ENCODE measurements at places on chromosomes 11 and 22. TPM values are rescaled to one million over a fixed set of nuclear protein-coding genes. Genes with fewer than 3 reads are reported as not detected.
A peak's percentile ranks its signal among the peaks of the same experiment; 100 is the strongest.

- H3K27me3 ChIP-seq = peaks cover 83% of the 10 kb centered on the region
- no peaks in the 10 kb centered on the region for H3K36me3 ChIP-seq
- no peak overlapping the region for H3K4me3 ChIP-seq
- no peak overlapping the region for H3K27ac ChIP-seq
- H3K4me1 ChIP-seq = peaks cover 2% of the 10 kb centered on the region
Observed at GRCh38 chr11:2140411-2141400, 1.5 kb upstream of the IGF2 start.

DNA sequence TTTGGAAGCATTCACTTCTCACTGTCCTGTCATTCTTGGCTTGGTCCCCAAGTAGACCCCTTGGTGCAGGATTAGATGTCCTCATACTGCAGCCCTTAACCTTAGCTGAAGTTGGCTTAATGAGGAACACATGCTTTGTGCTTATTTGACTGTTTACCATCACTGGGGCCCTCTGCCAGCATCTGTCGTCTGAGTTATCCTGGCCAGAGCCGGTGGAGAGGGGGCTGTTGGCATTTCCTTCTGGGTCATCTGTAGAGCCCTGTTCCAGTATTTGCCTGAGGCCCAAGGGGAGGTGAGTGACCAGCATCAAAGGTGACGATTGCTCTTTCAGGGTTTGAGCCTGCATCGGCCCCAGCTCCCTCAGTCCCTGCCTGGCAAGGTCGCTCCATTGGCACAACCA lies 126.4 kb upstream of the RASSF10 start:
- H3K27me3 ChIP-seq = no peaks in the 10 kb centered on the region
- H3K27ac ChIP-seq = peak overlapping the region; percentile 21
- H3K36me3 ChIP-seq = peaks cover 54% of the 10 kb centered on the region
- DNase-seq = no peak
- peaks cover 2% of the 10 kb centered on the region for H3K4me1 ChIP-seq

CNGA4 gene
- total RNA-seq = under 0.01 TPM

MS4A7 gene
- not detected for total RNA-seq

- H3K4me1 ChIP-seq = peaks cover 20% of the 10 kb centered on the region
- no peak overlapping the region for H3K27ac ChIP-seq
- H3K27me3 ChIP-seq = no peaks in the 10 kb centered on the region
- H3K36me3 ChIP-seq = no peaks in the 10 kb centered on the region
- no peak for DNase-seq
Observed at GRCh38 chr22:28900379-28900925, 17.1 kb downstream of the ZNRF3 start.

DNA sequence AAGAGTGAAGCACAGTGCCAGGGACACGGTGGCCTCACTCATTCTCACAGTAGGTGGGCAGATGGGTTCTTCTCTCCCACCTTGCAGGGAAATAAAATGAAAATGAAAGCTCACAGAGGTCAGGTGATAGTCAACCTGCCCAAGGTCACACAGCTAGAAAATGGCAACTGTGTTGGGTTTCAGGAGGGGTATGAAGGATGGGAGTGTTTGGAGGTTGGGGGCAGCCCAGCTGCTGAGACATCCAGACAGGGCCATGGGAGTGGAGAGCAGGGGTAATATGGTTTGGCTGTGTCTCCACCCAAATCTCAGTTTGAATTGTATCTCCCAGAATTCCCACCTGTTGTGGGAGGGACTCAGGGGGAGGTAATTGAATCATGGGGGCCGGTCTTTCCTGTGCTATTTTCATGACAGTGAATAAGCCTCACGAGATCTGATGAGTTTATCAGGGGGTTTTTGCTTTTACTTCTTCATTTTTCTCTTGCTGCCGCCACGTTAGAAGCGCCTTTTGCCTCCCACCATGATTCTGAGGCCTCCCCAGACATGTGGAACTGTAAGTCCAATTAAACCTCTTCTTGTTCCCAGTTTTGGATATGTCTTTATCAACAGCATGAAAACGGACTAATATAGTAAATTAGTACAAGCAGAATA lies 247.0 kb downstream of the TENM4 start:
- DNase-seq = no peak
- H3K4me3 ChIP-seq = no peak overlapping the region
- H3K4me1 ChIP-seq = no peaks in the 10 kb centered on the region
- no peaks in the 10 kb centered on the region for H3K36me3 ChIP-seq

DNA sequence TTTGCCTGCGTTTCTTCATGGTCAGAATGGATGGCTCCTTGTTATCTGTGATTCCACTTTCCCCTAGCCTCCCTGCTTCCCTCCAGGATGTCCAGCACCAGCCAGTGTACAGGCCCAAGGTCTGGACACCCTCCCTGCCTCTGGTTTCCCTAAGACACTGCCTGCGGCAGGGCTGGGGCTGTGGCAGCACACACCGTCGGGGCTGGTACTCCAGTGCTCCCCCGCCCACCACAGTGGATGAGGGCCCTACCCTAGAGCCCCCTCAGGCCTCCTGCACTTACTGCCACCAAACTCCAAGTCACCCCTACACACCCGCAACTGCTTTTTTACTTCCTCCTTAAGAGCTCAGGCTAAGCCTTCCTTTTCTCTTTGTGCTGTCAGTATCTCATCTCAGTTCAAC lies 28.9 kb downstream of the ZNF214 start:
- H3K27me3 ChIP-seq = no peaks in the 10 kb centered on the region
- peaks cover 18% of the 10 kb centered on the region for H3K4me1 ChIP-seq
- no peaks in the 10 kb centered on the region for H3K36me3 ChIP-seq
- no peak for DNase-seq
- H3K27ac ChIP-seq = peak overlapping the region; percentile 29
- H3K4me3 ChIP-seq = no peak overlapping the region

TPCN2 gene
- 3.4 TPM for total RNA-seq

- peaks cover 7% of the 10 kb centered on the region for H3K27me3 ChIP-seq
- DNase-seq = no peak
- no peak overlapping the region for H3K27ac ChIP-seq
- H3K4me3 ChIP-seq = no peak overlapping the region
- peaks cover 2% of the 10 kb centered on the region for H3K4me1 ChIP-seq
Observed at GRCh38 chr11:11582011-11582701, 39.6 kb downstream of the GALNT18 start.

DNA sequence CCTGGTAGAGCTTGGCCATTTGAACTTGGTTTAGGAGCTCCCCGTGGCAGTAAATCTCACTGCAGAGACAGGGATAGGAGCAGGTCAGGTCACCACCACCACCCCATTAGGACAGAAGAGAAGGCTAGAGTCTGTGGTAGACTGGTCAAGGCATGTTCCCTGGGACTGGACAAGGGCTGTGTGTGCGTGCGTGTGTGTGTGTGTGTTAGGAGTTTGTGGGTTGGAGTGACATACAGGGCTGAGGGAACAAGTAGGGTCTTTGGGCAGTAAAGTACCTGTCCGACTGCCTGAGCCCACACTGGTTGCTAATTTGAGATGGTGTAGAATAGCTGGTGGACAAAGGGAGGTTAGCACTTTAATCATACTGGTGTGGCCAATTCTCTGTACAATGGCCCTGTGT lies 16.1 kb downstream of the TREH start:
- DNase-seq = no peak
- H3K27me3 ChIP-seq = no peaks in the 10 kb centered on the region
- H3K36me3 ChIP-seq = peaks cover under 1% of the 10 kb centered on the region
- no peak overlapping the region for H3K4me3 ChIP-seq
- H3K4me1 ChIP-seq = no peaks in the 10 kb centered on the region
- no peak overlapping the region for H3K27ac ChIP-seq

DNA sequence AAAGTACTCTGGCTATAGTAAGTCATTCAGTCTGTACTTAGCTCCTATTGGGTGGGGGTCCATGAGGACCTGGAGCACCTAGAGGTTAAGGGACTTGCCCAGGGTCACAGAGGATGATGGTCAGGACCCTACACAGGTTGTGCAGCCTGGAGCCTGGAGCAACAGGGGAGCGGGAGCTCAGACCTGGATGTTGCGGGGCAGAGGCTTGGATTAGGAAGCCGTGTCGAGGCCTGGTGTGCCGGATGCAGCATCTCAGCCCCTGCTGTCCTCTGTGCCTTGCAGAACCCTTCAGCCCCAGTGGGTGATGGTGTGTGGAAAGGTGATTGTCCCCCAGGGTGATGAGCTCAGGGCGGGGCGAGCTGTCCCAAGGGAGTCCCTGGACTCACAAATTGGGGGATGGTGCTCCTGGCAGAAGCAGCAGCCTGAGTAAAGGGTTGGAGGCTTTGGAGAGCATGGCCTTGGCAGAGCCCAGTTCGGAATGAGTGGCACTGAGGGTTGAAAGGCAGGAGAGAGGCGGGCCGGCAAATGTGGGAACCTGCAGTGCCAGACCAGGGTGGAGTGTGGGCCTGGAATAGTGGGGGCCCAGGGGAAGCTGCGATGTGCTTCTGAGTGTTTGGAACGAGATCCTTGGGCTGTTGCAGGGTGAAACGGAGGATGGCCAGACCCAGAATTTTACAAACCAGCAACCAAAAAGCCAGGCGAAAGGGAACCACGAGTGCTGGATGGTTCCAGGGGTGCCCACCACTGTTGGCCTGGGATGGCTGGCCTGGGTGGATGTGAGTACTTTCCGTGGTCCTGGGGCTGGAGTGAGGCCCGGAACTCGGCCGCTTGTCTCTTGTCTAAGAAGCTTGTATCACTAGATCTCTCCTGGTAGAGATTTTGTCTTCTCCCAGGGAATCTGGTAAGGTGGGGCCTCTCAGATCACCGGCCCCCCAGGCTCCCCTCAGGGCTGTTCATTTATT lies 2.9 kb downstream of the TPCN2 start:
- no peak overlapping the region for H3K27ac ChIP-seq
- H3K27me3 ChIP-seq = no peaks in the 10 kb centered on the region
- peaks cover 22% of the 10 kb centered on the region for H3K36me3 ChIP-seq

POU2AF2 gene
- total RNA-seq = not detected

RAB38 gene
- total RNA-seq = 6.5 TPM
